GOT3 (cell line): ENCODE measurements at places on chromosomes 7 and 10.

- DNase-seq: no peak
Measured at GRCh38 chr10:51300617-51301304, 226.5 kb downstream of the PRKG1 start.

DNA sequence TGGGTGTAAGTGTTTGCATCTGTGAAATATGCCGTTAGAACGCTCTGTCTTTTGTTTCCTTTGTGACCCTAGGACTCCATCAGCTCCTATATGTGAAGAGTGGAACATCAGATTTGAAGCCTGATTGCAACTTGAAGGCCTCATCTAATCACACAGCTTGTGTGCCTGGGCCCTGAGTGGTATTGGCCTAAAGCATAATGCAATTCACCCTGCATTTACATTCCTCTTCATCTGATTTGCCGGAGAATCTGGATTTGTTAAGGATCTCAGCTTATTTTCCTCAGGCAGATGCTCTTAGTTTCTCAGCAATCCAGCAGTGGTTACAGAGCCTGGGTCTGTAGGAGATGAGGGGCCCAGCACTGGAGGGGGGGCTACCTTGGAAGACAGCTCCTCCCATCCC is 183.2 kb upstream of the ITGB1 start:
- no peak for DNase-seq

DNA sequence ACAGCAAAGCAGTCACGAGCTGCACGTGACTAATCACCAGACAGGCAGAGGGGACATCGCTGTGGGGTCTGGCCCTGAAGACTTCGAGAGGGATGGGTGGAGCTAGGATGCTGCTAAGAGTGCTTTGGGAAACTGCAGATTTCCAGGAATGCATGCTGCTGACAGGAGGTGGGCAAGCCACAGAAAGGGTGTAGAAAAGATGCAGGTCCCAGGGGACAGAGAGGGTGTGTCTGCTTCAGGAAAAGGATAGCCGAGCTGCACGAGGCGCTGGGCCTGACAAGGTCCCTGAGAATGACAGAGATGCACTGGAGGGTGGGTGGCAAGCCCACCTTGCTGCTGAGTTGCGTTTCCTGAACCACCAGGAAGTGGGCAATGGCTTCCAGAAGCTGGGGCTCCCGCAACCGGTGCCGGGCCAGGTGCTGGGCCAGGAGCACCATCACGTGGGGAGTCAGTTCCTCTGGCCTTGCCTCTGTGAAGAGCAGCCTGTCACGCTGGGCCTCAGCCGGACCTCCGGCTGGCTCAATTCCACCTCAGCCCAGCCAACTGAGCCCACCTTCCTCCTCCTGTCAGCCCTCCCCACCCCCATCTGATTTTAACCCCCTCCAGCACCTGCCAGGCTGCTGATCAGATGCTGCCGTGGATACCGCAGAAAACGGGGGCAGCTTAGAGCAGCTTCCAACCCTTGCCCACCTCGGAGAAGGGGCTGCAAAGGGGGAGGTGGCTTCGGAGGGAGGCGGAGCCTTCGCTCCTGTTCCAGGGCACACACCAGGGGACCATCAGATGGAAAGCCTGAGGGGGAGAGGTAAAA is 2.2 kb downstream of the FASTK start:
- DNase-seq: no peak

GRCh38 chr10:28432210-28432676 is 100.7 kb upstream of the WAC start:
- DNase-seq: no peak

DNA sequence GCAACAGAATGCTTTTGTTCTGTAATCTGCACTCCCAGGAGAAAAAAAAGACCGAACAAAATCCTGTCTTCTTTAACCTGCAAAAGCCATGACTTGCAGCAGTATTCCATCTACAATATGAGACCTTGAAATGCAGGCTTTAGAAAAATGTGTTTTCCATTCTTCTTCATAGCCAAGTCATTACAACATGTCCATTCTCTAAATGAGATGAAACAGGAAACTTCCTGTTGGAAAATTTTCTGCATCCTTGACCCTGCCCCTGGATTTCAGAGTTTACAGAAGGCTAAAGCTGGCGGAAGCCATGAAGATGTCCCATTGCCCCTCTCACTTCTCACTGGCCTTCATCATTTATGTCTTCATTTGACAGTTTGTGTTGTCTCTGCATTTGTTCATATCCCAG is 546.4 kb downstream of the TNS3 start:
- DNase-seq: no peak

DNA sequence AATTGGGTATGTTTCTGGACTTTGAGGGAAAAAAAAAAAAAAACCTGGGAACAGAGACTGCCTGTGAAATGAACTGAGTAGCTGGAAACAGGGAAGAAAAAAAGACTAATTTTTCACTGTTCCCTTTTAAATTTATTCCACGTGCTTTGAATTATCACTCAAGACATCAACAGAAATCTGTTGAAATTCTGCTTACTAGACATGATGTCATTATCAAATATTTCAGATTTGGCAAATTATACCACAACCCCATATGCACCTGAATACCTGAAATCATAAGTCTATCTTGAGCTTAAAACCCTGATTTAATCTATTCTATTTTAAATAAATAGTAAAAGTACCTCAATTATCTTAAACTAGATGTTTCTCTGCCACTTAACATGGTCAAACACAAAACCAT is 5.0 kb upstream of the REEP3 start:
- DNase-seq: no peak

GRCh38 chr10:45001381-45002148 is 842 bp downstream of the ZNF22 start:
- DNase-seq: no peak

DNA sequence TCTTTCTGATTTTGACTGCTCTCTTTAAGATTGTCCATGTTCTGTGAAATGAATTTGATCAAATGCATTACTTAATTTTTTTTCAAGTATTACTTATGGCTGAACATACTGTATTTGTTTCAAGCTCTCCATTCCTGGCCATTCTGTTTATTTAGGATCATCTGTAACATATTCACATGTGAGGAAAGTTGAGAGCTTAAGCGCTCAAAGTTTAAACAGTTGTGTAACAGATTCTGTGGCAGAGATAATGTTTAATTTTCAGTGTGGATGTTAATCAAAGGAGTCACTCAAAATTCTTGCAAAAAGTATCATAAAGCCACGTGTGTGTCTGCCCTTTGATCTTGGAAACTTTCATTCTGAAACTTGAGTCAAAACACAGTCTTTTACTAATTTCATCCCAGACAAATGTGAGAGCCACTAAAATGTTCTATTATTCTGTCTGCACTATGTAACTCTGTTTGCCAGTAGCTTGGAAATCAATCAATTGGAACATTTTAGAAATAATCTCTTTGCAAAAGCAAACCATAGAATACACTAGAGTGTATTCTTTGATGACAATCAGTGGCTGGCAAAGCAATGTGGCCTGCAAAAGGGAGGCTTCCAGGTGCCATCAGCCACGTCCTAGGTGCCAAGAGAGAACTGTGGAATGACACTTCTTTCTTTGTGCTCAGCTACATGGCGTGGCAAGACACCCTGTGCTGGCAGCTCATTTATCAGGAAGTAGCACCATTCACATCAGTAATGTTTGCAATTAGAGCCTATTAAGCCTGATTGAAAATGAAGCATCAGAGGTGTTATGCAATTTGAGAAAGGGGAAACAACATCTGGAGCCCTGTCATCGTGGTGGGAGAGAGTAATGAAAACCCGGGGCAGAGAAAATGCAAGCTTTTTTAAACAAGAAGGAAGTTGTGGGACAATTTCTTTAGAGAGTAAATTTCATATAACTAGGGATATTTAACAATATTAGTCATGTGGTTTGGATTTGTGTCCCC is 40.9 kb downstream of the ARL5B start:
- DNase-seq: no peak

- no peak for DNase-seq
Measured at GRCh38 chr7:36923943-36924436, 199.7 kb upstream of the AOAH start.

DNA sequence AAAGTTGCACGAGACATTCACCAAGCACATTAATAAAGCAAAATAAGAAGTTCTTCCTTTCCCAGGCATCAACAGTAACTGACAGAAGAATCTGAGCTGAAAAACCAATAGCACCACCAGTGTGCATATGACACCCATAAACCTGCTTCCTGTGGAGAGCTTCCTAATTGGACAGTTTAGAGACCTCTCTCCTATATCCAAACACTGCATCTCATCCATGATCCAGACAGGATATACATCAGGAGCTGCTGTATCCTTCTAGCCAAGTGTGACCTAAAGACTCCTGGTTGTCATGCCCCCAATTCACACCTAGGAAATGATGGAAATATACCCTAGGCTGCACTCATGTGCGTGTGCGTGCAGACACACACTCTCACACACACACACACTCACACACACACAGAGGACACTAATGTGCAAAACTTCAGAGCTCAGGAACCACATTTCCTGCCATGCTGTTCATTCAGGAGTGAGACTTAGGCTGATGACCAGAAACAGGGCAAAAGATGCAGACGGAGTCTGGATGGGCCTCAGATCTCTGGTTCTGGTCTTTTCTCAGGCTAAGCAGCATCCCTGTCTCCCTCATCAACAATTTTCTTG is 58.0 kb downstream of the MAP3K8 start:
- DNase-seq: no peak

DNA sequence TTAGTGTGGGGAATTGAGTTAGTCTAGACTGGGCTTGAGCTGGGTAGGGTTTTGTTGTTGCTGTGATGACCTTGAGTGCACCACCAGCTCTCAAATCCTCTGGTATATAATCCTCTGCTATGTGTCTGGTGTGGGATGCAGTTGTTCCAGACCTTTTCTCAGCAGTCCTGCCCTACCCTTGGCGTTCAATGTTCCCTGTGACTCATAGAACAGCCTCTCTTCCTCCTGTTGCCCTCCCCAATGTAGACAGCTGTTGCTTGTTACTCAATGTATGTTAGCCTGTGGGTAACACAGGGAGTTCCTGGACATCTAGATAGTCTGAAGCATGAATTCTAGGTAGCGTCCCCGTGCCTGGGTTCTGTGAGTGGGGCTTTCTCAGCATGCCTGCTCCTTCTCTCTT is 19.8 kb downstream of the ACBD7 start:
- DNase-seq: no peak

DNA sequence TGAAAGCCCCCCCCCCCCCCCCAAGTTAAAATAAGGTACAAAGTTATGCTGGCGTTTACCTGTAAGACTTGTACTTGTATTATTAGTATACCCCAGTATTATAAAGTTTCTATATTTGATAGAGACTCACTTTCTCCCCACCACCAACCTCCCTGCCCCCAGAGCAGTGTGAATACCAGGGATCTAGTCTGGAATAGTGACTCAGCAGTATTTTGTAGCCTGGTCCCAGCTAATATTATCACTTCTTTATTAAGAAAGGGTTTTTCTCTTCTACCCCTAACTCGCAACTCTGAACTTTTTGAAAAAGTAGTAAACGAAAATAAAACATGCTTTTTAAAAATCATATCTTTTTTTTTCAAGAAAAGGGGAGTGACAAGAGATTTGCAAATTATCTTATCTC is 26.7 kb downstream of the GLI3 start:
- DNase-seq: no peak

DNA sequence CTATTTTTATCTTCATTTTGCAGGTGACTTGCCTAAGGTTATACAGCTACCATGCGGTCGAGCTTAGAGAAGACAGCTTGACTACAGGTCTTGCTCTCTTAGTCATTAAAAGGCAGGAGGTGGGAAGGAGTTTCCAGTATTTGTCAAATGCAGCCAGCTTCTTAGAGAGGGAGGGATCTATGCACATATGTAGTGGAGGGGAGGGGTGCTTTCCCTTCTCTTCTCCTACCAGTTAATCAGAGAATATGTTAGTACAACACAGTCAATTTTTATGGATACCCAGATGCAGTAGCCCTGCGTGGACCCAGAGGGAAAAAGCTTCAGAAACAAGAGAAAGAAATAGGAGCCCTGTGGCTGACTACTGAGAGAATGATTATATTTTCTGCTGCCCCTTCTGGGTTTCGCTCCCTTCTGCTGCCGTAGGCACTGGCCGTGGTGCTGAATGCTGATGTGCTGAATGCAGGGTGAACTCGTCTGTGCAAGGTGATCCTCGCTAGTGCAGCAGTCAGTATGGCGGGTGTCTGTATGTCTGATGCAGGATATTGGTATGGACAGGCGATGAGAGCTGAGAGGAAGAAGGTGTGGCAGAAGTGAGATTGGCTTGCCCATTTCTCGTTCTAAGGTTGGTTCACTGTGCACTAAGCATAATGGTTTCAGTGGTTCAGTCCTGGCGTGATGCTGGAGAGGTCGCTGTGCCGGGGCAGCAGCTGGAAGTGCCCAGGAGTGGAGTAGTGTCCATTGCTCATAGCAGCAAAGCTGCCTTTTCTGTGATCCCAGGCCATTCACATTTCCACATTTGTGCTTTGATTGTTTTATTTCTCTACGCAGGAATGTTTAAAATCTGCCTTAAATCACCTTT is 189.2 kb upstream of the PODXL start:
- no peak for DNase-seq

GRCh38 chr7:137025469-137026175 is 157.2 kb downstream of the CHRM2 start:
- no peak for DNase-seq

DNA sequence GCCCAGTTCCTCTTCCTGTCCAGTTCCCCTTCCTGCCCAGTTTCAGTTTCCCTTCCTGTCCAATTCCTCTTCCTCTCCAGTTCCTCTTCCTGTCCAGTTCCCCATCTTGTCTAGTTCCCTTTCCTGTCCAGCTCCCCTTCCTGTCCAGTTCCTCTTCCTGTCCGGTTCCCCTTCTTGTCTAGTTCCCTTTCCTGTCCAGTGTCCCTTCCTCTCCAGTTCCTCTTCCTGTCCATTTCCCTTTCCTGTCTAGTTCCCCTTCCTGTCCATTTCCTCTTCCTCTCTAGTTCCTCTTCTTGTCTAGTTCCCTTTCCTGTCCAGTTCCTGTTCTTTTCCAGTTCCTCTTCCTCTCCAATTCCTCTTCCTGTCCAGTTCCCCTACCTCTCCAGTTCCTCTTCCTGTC is 68.1 kb upstream of the ADCY1 start:
- DNase-seq: no peak

DNA sequence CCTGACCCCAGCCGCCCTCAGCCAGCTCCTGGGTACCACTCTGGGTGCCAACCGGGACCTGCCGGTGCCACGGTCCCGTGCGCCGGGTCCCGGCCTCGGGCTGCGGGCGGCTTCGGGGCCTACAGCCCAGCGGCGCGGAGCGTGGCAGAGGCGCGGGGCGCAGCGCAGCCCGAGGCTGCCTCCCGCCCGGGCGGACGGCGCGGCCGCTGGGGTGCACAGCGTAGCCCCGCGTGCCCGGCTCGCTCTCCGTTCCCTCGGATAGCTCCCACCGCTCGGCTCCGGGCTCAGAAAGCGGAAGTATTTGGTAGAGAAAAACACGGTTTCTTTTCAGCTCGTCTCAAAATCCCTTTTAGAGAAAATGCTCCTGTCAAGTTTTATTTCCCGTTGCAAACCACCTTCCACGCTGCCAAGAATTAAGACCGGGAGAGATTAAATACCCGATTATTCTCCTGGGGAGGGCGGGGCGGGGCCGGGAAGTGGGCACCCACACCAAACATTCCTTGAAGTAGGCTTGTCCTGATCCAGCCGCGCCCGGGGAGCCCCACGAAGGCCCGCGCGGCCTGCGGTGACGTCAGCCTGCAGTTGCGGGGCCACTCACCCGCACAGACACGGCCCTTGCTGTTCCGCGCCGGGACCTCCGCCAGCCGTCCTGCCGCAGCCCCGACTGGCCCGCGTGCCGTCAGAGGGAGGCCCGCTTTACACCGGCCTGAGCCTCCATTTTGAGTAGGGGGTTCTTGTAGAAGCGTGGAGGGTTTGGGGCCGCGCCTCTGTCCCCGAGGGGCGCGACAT is 7.2 kb downstream of the HOXA13 start:
- DNase-seq: no peak

GRCh38 chr7:108308903-108309302 is 147.3 kb downstream of the NRCAM start:
- no peak for DNase-seq

GRCh38 chr7:108525327-108525984 is 479 bp downstream of the PNPLA8 start:
- peak; percentile 90 for DNase-seq
